ENCODE measurements at places on chromosomes 4 and X.

DNA sequence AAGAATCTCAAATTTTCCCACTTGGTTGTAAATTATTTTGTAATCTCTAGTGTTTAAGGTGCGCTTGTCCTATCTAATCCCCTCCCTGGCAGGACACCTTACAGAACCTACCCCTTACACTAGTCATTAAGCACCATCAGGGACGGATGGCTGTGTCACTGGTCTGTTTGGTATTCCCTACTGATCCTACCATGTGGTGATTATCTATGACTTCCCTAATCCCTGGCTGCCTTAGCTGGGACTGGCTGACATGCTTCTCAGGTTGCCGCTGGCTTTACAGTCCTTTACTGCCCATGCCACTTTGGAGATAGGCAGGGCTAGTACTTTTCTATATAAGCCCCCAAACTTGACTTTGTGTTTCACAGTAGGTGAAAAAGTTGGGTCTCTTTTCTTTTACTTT, 58.6 kb downstream of the ELOVL6 start:
- no peak for DNase-seq

GRCh38 chr4:59374416-59374815, 1825.7 kb upstream of the ADGRL3 start:
- no peak for DNase-seq

DNA sequence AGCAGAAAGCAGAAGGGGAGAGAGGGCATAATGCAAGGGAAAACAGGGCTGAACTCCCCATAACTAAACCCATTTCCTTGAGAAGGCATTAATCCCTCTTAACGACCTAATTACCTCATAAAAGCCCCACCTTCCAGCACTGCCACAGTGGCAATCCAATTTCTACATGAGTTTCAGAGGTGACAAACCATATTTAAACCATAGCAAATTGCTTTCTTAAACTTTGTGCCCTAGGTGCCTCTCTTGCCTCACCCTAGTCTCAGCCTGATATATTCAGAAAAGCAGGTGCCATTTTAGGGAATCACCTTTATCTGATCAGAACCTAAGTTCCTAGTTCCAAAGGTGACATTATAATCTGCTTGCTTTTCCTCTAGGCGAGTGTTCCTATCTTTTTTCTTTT, 48.9 kb downstream of the SLC34A2 start:
- DNase-seq: no peak

- DNase-seq: peak; percentile 51
Measured at GRCh38 chr4:155617296-155617695, 49.4 kb upstream of the GUCY1A1 start.

GRCh38 chrX:143027275-143027674, 1.5 kb downstream of the SPANXN4 start:
- no peak for DNase-seq

DNA sequence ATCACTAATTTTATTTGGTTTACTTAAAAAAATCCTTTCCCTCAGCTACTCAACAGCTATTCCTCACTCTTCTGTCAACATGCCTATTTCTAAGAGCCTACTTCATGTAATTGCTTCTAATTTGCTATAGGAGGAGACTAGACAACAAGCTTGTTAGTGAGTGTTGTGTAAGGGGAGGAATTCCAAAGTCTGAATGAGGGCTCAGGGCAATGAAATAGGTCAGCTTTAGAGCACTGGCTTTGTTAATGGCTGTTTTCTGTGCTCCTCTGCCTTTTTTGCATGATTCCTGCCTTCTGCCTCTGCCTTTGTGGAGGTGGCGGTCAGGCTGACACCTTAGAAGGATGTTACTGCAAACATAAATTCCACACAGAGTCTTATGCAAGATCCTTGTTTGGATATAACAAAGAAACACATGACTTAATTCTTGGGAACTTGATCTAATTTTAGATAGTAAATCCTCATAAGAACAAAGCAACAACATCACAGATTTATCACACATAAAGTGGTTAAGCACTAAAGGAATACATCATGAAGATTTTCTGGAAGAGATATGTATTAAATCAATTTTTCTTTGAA, 15.0 kb upstream of the PAGE1 start:
- DNase-seq: no peak

DNA sequence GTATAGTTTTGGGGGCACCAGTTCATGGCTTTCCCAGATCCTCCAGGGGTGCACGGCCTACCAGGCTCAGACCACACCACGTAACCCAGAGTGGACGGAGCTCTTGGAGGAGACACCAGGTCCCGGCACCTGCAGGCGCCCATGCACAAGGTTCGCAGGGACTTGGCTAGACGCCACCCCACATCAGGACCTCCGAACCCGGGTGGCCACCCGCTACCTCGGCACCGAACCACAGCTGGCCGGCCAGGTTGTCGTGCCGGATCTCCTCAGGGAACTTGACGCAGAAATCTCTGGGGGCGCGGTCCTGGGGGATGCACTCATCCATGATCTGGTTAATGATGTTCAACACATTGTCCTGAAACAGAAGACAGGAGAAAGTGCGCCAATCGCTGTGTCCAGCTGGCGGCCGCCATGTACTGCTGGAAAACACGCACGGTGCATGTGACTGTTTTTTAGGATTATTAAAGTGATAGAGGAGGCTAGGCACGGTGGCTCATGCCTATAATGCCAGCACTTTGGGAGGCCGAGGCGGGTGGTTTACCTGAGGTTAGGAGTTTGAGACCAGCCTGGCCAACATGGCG, 77.1 kb downstream of the ZFYVE28 start:
- DNase-seq: no peak

GRCh38 chrX:22486296-22486695, 213.6 kb downstream of the CBLL2 start:
- DNase-seq: no peak

DNA sequence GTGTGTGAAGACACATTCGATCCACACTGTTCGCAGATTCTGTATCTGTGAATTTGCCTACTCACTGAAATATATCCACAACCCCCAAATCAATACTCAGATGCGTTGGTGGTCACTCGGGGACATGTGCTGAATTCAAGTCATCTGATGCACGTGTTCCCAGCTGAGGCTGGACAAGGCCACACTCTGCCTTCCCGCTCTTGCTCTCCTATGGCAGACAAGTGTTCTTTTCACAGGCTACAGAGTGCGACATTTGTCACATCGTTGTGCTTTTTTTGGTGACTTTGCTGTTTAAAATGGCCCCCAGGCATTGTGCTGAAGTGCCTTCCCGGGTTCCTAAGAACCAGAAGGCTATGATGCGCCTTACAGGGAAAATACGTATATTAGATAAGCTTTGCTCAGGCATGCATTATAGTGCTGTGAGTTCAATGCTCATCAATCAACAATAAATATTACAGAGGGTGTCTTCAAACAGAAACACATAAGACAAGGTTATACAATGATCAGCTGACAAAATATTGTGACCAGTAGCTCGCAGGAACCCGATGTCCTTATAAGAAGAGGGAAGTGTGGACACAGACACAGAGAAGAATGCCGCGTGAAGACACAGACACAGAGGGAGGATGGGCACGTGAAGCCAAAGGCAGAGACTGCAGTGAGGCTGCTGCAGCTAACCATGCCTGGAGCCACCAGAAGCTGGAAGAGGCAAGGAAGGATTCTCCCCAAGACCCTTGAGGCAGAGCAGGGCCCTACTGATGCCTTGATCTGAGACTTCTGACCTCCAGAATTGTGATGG, 42.0 kb downstream of the IRF2 start:
- no peak for DNase-seq

DNA sequence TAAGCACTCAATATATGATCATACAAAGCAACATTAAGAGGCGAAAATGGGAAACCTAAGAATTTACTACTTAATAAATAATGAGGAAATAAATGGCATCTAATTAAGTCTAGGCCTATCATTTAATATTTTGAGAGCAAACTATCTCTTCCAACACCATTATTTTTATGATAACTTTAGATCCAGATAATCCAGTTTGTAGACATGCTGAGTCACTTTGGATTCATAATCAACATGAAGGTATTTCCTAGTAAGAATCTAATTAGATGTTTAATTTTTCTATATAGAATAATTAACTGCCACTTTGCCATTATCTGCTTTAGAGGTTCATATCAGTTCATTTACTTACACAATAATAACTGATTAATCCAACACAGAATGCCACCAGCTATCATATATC, 336.2 kb downstream of the INPP4B start:
- DNase-seq: no peak

DNA sequence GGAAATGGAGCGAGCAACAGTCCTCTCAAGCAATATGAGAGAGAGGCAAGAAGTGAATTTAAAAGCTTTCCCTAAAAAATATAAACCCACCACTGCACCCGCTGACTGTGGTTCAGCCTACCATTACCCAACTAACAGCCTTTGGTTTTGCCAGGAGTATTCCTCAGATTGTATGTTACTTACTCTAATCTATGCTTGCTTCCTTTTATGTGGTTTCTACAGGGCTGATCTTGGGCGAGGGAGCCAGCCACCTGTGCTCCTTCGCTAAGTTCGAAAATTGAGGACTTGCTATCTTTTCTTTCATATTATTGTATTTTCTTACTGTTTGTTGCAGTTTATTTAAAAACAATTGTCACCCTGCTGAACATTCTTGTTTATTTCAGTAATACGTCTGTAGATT, 101.1 kb downstream of the DDX53 start:
- no peak for DNase-seq

DNA sequence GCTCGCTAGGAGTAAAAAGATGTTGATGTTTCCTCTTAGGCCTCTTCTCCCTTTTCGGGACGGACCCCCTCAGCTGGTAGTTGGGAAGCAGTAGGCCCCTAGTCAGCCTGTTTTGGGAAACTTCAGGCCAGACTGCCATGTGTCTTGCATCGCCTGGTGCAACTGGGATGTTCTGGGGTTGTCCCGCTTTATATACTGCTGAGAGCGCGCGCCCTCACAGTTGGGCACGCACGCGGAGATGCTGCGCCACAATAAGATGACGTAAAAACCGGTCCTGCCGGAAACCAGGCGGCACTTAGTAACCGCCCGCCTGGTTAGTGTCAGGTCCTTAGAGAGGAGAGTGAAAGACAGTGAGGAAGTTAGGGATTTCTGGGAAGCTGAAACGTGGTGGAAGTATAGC, 231.3 kb upstream of the CT83 start:
- DNase-seq: no peak

GRCh38 chr4:54063737-54064316, 578 bp downstream of the CHIC2 start:
- no peak for DNase-seq

DNA sequence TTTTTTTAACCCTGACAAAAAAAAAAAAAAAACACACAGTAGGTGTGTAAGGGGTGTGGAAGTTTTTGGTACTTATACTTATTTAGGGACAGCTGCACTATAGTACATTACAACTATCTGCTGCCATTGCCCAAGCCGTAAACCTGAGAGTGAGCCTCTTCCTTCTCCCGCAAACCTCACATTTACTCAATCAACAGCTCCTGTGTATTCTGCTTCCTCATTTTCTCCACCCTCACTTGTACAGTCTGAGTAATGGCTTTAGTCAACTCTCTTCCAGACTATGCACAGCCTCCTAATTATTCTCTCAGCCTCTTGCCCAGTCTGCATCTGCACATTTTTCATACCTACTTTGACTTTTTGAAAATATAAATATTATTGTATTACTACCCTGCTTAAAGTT, 362.0 kb downstream of the ADAM29 start:
- DNase-seq: no peak

- DNase-seq: no peak
Measured at GRCh38 chr4:110675426-110675825, 52.5 kb upstream of the PITX2 start.

GRCh38 chr4:38730830-38731646, 51.8 kb downstream of the TLR10 start:
- peak; percentile 96 for DNase-seq

GRCh38 chr4:93237521-93237920, 591.0 kb upstream of the ATOH1 start:
- DNase-seq: no peak

DNA sequence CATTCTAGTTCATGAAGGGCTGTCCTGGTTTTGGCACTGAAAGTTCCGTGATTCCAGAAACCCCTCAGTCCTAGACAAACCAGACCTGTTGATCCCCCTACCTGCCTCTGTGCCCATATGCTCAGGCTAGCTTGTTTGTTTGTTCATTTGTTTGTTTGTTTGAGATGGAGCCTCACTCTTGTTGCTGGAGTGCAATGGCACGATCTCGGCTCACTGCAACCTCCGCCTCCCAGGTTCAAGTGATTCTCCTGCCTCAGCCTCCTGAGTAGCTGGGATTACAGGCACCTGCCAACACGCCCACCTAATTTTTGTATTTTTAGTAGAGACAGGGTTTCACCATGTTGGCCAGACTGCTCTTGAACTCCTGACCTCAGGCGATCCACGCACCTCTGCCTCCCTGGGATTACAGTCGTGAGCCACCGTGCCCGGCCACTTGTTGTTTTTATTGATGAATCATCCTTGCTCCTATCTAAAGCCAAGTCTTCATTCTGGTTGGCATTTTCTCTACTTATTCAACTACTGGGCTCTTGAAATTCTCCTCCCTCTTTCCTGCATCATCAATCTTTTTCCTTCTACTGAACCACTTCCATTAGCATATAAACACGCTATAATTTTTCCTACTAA, 86.3 kb upstream of the BMP2K start:
- no peak for DNase-seq

DNA sequence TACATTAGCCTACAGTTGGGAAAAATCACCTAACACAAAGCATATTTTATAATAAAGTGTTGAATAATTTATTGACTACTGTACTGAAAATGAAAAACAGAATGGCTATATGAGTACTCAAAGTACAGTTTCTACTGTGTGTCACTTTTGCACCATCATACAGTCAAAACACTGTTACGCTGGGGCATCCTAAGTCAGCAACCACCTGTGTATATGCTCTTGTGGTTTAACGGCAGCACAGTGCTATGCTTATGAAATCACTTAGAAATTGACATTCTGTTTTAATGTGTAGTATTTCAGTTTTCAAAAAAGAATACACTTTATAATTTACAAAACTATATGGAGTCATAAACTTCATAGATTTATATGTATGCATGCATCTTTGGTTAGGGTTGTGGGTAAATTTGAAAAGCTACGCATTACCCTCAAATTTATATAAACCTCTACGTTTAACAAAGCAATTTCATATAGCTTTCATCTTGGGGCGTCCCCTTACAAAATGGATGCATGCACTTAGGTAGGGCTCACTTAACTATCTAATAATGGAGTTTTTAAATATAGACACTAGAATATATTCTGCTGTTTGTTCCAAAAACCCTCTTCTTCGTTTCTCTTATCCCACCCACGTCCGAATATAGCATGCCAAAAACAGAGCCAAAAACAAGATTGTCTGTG, 690 bp upstream of the NEIL3 start:
- DNase-seq: no peak

- no peak for DNase-seq
Measured at GRCh38 chr4:19227701-19228100, 1024.0 kb upstream of the SLIT2 start.

DNA sequence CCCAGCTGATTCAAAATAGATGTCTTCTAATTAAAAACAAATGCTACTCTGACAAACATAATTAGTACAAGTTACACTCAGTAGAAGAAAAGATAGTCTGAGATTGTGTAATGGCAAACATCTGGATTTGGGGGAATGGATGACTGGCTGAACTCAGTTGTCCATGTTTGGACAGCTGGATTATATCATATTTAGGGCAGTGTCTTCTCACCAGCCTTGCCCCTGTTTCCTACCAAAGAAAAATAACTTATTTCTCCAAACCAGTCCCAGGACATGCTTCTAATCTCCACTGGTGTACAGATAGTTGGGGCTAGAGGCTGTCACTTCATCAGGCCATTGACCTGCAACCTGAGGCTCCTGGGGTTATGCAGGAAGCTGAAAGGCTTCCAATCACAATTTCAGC, 237.3 kb downstream of the USP46 start:
- DNase-seq: no peak
